ENCODE measurements at places on chromosomes 7 and 10.

DNA sequence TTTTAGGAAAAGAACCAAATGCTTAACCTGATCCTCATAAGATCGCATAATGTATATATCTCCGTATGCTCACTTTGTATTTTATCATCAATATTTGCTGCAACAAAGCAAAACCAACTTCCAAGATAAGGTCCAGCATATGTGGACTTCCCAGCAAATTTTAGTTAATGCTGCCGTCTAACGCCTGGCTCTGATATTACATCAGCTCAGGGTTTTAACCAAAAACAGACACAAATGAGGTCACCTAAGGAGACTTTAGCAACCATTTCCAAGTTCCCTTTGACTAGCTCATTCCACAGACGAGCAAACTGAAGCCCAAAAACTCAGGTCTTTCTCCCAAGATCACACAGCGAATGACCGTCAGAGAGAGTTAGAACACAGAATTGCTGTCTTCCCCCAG, 59.4 kb upstream of the UCN3 start:
- no peak for DNase-seq

DNA sequence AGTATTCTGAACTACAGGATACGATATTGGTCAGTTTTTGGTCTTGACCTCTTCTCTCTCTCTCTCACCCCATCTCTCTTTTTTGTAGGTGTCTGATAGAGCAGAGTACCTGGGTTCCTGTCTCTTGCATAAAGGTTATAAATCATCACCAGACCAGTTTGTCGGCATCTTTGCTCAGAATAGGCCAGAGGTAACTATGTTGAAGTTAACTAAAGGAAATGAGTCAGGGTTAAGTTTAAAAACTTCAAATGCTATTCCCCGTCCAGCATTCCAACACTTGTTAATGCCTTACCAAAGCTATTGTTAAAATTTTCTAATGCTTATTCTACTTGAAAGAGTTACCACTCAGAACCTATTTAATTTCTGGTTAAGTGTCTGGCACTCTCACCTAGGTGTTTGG, 30.7 kb downstream of the ACSL5 start:
- no peak for DNase-seq

- DNase-seq, result no peak
Observed at GRCh38 chr10:76982671-76983070, 654.9 kb downstream of the KCNMA1 start.

- no peak for DNase-seq
Observed at GRCh38 chr10:8049865-8050555, 4.5 kb upstream of the GATA3 start.

DNA sequence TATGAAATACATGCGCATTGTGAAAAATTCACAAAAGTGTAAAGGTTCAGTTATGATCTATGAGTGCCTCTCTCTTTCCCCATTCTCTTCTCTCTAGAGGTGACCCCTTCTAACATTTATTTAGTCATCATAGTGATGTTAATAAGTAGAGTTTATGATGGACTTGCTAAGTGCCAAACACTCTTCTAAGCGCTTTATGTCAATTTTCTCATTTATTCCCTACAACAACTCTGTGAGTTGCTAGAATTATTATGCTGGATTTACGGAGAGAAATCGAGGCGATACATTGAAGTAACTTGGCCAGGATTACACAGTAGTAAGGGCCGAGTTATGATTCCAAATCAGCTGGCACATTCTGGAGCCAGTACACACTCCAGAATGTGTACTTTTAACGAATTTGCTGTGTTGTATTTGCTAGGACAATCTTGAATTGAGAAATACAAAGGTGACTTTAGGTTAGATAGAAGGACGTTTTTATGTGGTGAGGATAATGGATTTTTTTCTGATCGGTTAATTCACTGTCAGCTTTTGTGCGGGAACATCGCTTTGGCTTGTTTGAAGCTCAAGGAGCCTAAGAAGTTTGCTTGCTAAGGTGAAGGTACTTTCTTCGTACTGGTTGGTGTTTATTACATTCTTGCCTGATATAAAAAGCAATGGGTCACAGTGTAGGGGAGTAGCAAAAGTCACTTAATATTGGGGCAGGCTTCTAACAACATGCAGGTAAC, 1.4 kb downstream of the ATRNL1 start:
- no peak for DNase-seq

GRCh38 chr7:52257890-52258289, 777.5 kb upstream of the POM121L12 start:
- DNase-seq, result no peak

Data from stimulated activated CD4-positive, alpha-beta T cell treated with anti-CD3 and anti-CD28 coated beads, Interleukin-2, amount 100 ng/mL, for 4 hours (primary cell).